ENCODE measurements at places on chromosomes 4 and X. TPM values are rescaled to one million over a fixed set of nuclear protein-coding genes. Genes with fewer than 3 reads are reported as not detected.

- no peak for DNase-seq
Observed at GRCh38 chr4:6447672-6448171, 24.7 kb downstream of the PPP2R2C start.

GRCh38 chr4:184167576-184167975, 50.1 kb downstream of the ENPP6 start:
- no peak for DNase-seq

DNA sequence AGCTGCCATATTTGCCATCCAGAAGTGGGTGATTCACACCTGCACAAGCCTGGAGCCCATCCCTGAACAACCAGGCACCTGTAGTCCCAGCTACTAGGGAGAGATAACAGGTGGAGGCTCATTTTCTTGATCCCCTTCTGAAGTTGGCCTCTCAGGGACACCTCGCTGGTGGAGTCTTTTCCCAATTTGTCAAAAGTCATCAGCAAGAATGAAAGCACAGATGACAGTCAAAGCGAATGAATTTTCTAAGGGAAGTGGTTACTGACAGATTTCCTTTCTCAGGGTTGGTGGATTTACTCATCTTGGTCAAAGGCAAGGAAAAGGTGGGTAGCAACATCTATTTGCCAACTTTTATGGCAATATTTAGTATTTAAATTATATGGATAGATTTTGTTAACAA, 36.5 kb downstream of the FGFBP1 start:
- DNase-seq = no peak

DNA sequence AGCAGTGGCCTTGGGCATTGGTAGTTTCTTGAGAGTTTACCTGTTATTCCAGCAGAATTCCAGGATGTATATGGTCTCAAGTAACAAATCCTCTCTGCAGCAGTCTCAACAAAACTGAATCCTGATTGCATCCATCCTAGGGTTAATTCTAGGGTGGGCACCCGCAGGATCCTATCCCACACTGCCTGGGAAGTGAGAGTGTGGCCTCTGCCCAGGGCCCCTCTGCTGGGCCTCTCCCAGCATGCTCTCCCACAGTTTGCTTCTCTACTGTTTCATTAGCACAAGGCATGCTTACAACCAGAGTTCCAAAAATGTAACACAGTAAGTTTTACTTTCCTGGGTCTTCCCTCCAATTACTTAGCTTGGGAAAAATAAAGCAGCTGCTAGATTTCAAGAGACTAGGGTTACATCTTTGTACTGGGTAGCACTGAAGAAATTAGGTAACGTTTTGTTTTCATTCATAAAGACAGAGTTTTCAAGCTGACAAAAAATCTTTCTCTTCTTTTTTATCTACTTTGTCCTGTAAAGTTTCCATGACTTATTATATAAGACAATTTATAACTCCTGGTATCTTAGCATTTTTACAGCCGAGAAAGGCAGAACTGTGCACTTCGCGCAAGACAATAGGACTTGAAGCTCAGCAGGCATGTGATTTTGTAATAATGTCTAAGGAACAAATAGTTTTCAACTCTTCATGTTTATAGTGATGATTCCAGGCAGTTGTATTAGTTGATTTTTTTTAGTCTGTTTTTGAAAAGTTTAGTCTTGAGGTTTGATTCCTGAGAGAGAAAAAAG, 131.2 kb upstream of the PCDH18 start:
- DNase-seq = no peak

DNA sequence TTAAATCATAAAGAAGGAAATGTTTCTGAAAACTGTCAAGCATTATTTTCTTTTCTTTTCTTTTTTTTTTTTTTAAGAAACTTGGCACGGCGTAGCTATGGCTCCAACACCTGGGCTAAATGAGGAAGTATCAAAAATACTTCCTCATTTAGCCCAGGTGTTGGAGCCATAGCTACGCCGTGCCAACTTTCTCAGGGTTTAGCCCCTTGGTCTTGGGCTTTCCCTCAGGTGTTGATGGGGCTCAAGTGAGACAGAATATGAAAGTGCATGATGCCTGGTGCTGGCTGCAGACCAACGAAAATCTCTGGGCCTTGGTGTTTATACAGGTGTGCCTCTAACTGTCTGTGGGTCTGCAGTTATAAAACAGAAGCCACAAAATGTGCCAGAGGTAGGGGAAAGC, 132.7 kb downstream of the ARHGAP24 start:
- no peak for DNase-seq

The FABP2 gene
- total RNA-seq = not detected

The JAKMIP1 gene
- total RNA-seq = 0.59 TPM

The LRCH2 gene
- 4.7 TPM for total RNA-seq

GRCh38 chrX:121921258-121921657, 873.8 kb downstream of the GLUD2 start:
- no peak for DNase-seq

The TCEAL6 gene
- not detected for total RNA-seq

- no peak for DNase-seq
Observed at GRCh38 chr4:56652196-56652595, 28.9 kb downstream of the HOPX start.

GRCh38 chr4:48944756-48945241, 38.2 kb upstream of the OCIAD2 start:
- no peak for DNase-seq

The WDR17 gene
- total RNA-seq = 1.8 TPM

Measured in skin of body (tissue), 3 donors.